ENCODE measurements at places on chromosomes 3 and 15.

DNA sequence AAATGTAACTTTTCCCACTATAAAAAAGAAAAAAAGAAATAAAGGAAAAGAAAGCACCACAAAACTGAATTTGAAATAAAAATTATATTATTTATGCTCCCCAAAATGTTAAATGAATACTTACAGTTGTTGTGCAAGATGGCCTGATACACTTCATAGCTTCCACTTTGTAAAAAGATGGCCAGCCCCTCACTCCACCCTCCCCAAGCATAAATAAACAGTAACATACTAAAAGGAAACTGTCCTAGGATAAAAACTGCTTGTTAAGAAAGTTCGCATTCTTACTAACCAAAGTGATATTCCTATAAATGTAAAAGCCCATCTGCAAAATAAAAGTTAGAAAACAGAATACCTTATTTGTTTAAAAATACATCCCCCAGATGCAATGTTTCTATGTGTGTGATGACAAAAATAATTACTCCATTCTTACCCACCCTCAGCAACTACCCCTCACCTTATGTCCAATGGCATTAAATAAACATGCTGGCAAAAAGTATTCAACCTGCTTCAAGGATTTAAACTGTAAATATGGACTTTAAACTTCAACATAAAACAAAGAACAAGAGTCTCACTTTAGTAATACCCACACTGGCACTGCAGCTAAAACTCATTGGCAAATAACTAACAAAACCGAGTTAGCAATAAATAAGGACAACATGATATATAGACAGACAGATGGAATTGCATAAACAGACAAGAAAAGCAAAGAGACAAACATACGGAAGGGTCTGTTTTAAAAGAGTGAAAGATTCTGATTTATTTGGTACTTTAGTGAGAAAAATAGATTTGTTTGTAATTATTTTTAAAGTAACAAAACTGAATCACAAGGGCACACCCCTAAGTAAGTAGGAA, 47.7 kb downstream of the ZBTB20 start:
- DNase-seq: no peak

- DNase-seq: peak; percentile 68
Observed at GRCh38 chr3:66469220-66469640, 31.6 kb downstream of the LRIG1 start.

GRCh38 chr15:63971427-63971805, 74.9 kb downstream of the DAPK2 start:
- no peak for DNase-seq

- no peak for DNase-seq
Observed at GRCh38 chr15:88399021-88399685, 68.0 kb downstream of the MRPL46 start.

DNA sequence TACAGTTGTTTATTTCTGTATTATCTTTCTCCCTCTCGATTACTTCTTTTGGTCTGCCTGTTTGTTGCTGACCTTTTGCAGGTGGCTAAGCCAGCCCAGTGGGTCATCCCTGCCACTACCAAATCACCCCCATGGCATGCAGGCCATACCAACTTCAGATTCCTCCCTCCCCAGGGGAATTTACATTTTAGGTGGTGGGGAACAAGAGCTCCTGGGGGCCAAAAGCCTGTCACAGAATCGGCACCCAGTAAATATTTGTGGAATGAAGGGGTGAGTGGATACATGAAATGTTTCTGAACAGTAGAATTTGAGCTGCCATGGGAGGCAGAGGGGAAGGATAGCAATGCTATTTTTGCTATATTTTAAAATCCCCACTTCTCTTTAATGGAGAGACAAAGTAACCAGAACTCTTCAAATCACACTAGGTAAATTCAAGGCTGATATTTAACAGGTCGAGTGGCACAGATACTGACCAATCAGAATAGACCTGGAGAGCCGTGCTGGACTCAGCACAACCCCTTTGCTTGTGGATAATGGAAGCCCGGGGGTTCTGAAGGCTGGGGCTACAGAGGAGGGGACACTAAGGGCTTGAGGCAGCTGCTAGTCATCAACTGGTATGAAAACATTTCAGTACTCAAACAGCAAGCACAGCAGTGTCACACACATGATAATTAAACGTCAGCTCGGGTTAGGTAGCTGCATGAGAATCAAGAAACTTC, 54.3 kb upstream of the SMAD3 start:
- DNase-seq: no peak

- no peak for DNase-seq
Observed at GRCh38 chr3:171684221-171684620, 126.1 kb downstream of the PLD1 start.

DNA sequence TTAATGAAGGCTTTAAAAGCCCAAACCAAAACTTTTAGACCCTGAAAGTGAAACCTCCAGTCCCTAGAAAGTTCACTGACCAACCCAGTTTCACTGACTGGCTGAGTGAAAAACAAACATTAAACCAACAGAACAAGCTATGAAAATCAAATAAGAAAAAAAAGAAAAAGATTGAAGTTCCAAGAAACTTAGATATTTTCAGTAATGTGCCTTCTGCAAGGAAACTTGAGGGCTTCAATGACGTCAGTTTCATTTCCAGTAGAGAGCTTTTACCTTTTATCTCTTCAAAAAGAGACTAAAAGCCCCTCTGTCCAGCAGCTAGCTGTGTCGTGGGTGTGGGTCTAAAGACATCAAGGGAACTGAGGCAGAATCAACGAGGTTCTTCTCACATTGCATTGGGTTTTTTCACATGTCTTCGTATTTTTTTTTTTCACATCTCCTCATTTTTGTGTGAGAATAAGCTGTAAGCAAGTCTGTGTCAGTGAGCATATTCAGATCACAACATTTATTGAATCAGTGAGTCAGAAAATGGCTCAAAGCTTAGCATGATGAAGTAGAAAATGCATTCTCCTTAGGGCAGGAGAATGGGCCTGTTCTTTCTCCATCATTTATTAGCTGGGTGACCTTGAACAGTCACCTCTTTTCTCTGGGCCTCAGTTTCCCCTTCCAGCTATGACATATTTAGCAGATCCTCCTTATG, 54.8 kb upstream of the BCL6 start:
- DNase-seq: no peak

- no peak for DNase-seq
Observed at GRCh38 chr15:73127302-73127936, 75.2 kb downstream of the NEO1 start.

DNA sequence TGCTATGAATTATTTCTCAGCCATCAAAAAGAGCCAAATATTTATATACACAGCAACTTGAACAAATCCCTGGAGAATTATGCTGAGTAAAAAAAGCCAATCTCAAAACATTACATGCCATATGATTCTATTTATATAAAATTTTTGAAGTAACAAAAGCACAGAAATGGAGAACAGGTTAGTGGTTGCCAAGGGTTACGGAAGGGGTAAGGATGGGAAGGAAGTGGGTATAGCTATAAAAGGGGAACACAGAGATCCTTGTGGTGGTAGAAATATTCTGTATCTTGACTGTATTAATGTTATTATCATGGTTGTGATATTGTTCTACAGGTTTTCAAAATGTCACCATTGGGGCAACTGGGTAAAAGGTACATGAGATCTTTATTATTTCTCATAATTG, 62.3 kb upstream of the ASB14 start:
- no peak for DNase-seq

DNA sequence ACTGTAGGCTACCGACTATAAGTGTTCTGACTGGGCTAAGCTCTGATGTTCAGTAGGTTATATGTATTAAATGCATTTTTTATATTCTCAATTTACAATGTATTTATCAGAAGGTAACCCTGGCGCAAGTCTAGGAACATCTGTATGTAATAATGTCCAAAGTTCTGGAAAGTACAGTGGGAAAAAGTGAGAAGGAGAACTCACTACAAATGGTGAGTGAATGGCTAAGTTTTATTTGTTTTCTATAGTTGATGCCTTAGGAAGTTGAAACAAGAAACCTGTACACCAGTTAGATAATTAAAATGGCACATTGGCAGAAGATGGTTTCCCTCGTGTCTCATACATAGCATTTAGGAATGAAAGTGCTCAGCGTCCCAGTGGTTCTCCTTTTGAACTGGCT, 333.4 kb upstream of the THRB start:
- DNase-seq: no peak

- DNase-seq: no peak
Observed at GRCh38 chr15:92105611-92106010, 252.1 kb downstream of the SLCO3A1 start.

DNA sequence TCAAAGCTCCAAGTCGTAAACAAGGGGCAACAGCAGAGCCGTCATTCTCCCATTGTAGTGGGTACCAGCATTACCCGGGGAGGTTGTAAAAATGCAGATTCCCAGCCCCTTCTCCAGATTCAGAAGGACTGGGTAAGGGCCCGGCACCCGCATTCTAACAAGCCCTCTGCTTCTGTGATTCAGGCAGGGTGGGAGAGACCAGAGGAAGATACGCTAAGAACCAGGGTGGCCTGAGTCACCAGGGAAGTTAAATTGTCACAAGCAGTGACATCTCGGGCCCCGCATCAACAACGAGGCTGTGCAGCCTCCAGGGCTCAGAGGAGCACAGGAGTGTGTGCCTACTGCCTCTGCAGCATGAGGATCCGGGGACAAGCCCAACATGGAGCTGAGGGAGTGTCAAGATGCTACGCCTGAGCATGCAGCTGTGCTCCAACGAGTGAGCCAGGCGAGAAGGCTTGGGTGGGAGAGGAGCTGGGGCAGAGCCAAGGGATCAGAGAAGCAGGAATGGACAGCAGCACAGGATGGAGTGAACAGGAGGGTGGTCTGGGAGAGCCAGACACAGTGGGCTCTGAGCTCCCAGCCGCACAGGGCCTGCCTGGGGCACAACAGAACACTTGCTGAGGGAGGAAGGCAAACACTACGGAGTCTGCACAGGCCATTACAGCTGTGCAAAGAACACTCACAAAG, 68.5 kb downstream of the CPN2 start:
- no peak for DNase-seq

DNA sequence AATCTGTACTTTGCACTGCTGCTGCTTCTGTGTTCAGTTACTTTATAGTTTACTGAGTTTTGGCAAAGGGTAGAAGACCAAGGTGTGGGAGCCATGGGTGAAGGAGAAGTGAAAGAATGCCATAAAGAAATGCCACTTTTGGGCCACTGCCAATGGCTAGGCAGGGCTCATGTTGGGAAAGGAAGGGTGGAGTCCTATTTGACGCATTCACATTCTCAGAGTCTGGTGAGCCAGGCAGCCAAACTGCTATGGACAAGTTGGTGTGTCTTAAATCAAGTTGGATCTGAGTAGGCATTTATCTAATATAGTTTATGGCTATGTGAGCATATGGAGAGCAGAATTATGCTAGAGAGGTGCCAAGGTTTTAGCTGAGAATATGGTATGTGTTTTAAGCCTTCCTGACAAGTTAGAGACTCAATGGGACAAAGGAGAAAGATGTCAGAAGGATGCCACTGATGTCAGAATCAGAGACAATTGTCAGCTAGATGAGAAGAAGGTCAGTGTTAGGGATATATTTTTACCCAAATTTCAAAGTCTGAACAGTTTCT, 296.1 kb downstream of the AGBL1 start:
- no peak for DNase-seq

DNA sequence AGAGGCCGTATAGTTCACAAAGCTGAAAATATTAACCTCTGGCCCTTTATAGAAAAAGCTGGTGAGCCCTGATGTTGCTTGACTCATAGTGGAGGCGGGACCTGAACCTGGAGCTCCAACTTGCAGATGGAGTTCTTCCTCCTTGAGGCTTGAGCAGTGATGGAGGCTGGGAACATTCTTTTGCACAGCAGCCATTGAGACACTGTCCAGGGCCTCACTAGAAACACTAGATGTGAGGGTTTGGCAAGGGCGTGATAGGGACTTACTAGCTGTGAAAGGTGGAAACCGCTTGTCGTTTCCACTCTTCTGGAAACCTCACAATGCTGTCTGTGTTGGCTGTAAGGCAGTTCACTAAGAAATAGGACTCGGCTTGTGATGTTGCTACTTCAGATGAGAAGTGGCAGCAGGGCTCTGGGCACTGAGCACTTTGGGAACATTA, 12.5 kb downstream of the SMAD6 start:
- no peak for DNase-seq

GRCh38 chr3:49164983-49165720, 979 bp downstream of the CCDC71 start:
- DNase-seq: no peak

- DNase-seq: no peak
Observed at GRCh38 chr3:86087160-86087871, 903.6 kb downstream of the VGLL3 start.

- no peak for DNase-seq
Observed at GRCh38 chr15:68205954-68206539, 915 bp upstream of the CALML4 start.

DNA sequence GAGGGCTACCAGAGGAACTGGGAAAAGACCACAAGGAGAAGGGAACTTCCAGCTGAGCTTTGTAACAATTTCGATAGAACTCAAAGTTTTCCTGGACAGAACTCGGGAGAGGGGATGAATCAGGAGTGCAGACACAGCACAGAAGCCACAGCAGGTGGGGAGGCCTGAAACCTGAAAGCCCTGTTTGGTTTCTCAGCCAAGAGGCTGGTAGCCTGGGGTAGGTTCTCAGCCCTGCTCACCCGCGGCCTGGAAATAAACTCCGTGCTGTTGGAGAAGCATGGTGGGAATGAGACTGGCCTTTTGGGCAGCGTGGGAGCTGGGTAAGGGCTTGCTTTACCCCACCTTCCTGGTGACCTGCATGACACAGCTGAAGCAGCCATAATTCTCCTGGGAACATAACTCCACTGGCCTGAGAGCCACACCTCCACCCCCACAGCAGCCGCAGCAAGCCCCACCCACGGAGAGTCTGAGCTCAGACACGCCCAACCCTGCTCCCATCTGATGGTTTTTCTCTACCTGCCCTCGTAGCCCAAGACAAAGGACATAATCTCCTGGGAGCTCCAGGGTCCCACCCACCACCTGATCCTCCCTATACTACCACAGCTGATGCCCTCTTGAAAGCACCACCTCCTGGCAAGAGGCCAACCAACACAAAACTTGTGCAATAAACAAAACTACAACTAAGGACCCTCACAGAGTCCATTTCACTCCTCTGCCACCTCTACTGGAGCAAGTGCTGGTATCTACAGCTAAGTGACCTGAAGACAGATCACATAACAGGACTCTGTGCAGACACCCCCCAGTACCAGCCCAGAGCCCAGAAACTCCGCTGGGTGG, 52.5 kb upstream of the CHRM5 start:
- DNase-seq: no peak

GRCh38 chr3:142852009-142852408, 36.9 kb downstream of the PCOLCE2 start:
- no peak for DNase-seq

GRCh38 chr3:117304681-117305080, 595.1 kb downstream of the TUSC7 start:
- DNase-seq: no peak

DNA sequence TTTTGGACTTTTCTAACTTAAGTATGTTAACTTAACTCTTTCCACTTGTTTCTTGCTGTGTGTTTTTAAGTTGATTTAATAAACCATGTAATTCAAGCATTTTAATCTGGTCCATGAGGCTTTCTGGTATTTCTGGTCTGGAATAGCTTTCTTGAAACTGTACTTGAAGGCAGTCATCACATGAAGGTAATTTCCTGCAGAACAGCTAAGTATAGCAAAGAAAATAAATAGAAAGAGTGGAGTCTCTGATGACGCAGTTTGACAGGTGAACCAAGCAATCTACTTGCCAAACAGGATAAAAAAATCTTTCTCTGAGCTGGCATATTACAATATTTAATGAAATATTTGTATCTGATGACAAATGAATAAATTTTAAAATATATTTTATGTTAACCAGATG, 74.9 kb downstream of the BTLA start:
- DNase-seq: no peak

GRCh38 chr3:140850210-140850955, 91.3 kb upstream of the SLC25A36 start:
- no peak for DNase-seq

GRCh38 chr15:66308531-66308930, 15.2 kb downstream of the DIS3L start:
- no peak for DNase-seq

- no peak for DNase-seq
Observed at GRCh38 chr15:68206711-68207151, 1.6 kb upstream of the CALML4 start.
